ENCODE measurements at places on chromosomes 1 and 21.
A peak's percentile ranks its signal among the peaks of the same experiment; 100 is the strongest.

GRCh38 chr1:13224480-13225060 is 1.4 kb downstream of the PRAMEF18 start:
- H3K4me1 ChIP-seq: no peaks in the 10 kb centered on the region
- no peaks in the 10 kb centered on the region for H3K36me3 ChIP-seq
- H3K27me3 ChIP-seq: peaks cover 2% of the 10 kb centered on the region
- DNase-seq: no peak
- H3K27ac ChIP-seq: no peak overlapping the region

DNA sequence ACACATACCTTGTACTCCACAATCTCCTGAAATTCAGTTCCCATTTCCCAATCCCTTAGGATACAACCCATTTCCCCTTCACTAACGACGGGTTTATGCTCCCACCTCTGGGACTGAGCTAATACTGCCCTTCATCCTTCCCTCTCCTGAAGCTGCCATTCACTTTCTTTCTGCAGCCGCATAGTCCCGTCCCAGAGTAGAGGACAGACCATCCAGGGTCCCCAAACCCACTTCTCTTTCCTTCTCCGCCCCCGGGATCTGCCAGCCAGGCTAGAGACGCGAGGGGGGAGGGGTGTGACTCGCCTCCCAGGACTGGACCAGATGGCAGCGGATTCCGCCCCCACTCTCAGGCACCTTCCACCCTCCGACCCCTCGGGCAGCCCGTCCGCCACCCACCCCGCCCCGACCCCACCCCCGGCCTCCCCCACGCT is 679 bp downstream of the ABL2 start:
- DNase-seq: peak; percentile 67
- no peaks in the 10 kb centered on the region for H3K36me3 ChIP-seq
- no peaks in the 10 kb centered on the region for H3K27me3 ChIP-seq
- peak overlapping the region; percentile 87 for H3K4me3 ChIP-seq

- H3K4me3 ChIP-seq: no peak overlapping the region
- no peak overlapping the region for H3K27ac ChIP-seq
- H3K4me1 ChIP-seq: no peaks in the 10 kb centered on the region
- no peaks in the 10 kb centered on the region for H3K27me3 ChIP-seq
Observed at GRCh38 chr1:24139841-24140425, 3.0 kb downstream of the IL22RA1 start.

DNA sequence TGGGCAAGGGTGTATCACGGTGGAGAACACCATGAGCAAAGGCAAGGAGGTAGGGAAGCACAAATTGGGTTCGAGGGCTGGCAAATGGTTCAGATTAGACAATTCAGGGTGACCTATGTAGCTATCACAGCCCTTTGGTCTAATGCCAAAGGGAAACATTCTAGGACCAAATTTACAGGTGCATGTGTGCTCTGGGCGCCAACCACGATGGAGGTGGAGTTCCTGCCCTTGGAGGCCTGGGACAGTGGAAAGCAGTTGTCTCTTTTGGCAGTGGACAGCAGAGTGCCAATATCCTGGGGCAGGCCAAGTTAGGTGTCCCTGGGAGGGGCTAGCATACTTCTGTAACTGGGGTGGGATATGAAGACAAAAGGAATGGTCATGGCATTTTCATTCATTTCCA is 40.1 kb downstream of the IGFN1 start:
- no peaks in the 10 kb centered on the region for H3K27me3 ChIP-seq
- no peak overlapping the region for H3K27ac ChIP-seq
- H3K4me3 ChIP-seq: no peak overlapping the region
- no peak for DNase-seq
- H3K4me1 ChIP-seq: no peaks in the 10 kb centered on the region
- no peaks in the 10 kb centered on the region for H3K36me3 ChIP-seq

- no peaks in the 10 kb centered on the region for H3K27me3 ChIP-seq
- H3K27ac ChIP-seq: no peak overlapping the region
- no peak for DNase-seq
- H3K36me3 ChIP-seq: no peaks in the 10 kb centered on the region
Observed at GRCh38 chr21:16085421-16085820, 355.6 kb downstream of the USP25 start.

DNA sequence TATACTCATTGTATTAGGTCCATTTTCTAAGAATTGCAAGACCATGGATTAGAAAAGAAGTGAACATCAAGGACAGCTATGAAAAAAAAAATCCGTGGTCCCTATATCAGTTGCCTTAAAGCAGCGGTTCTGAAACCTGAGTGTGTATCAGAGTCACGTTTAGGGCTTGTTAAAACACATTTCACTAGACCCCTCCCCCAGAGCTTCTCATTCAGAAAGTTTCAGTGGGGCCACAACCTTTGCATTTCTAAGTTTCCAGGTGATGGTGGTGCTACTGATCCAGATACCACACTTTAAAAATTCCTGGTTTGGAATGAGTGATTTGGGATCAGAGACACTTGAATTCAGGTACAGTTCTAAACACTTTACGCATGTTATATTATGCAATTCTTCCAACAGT is 96.1 kb upstream of the PRMT6 start:
- H3K27ac ChIP-seq: no peak overlapping the region
- no peaks in the 10 kb centered on the region for H3K4me1 ChIP-seq
- H3K4me3 ChIP-seq: no peak overlapping the region
- no peak for DNase-seq

- peak; percentile 13 for DNase-seq
- H3K27ac ChIP-seq: no peak overlapping the region
- H3K36me3 ChIP-seq: no peaks in the 10 kb centered on the region
- H3K4me3 ChIP-seq: no peak overlapping the region
- H3K4me1 ChIP-seq: no peaks in the 10 kb centered on the region
Observed at GRCh38 chr21:44374601-44375280, 21.3 kb downstream of the TRPM2 start.

- no peak for DNase-seq
- no peaks in the 10 kb centered on the region for H3K27me3 ChIP-seq
- H3K4me3 ChIP-seq: no peak overlapping the region
Observed at GRCh38 chr21:44380876-44381275, 27.5 kb downstream of the TRPM2 start.
